RKO (cell line): ENCODE measurements at places on chromosomes 7 and 10.

DNA sequence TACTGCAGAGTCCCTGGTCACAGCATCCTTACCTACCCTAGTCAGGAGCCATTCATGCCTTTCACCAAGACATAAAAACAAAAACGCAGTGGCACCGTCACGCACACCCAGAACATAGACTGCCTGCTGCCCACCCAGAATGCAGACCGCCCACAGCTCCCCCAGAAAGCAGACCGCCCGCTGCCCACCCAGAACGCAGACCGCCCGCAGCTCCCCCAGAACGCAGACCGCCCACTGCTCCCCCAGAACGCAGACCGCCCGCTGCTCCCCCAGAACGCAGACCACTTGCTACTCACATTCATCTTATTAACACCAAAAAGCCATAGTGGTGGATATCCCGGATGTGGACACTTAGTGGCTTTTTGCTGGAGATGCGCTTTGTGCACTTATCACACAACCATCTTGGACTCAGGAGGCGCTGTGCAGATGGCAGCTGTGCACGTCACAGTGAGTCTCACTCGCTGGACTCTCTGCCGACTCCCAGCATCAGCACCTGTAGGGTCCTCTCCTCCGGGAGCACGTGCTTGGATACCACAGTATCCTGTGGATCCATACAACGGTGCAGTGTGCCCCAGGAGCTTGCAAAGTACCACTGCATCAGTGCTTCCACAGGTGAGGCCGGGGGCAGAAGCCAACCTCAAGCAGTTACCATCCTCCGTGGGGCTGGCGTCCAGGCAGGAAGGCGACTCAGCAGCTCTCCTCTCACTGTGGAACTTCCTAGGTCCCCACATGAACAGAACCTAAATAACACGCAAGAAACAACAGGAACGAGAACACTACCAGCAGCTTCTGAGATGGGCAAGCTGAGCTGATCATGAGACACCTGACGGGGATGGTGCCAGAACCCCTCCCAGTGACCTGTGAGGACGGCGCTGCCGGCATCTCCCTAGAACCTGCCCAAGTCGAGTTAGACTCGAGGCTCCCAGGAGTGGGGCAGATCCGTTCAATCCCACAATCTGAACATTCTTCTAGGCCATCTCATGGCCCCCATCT, 161.0 kb downstream of the DIP2C start:
- DNase-seq = no peak

GRCh38 chr7:141262101-141263090, 188.5 kb downstream of the TMEM178B start:
- peak; percentile 27 for DNase-seq

- DNase-seq = no peak
Observed at GRCh38 chr7:141102436-141102835, 28.6 kb downstream of the TMEM178B start.

DNA sequence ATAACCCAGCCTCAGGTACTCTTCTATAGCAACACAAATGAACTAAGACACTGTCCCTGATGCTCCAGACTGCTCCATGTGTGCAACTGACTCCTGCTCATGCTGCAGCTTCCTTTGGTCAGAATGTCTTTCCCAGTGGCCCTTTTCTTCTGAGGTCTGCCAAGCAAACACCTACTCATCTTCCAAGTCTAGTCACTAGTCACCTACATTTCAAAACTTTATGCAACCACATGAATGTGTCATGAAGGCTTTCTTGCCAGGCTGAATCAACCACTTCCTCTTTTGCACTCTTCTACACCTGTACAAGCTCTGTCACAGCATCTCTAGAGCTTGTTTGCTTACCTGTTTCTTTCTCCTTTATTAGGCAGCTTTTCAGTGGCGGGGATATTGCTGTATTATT, 75.8 kb downstream of the LSMEM1 start:
- peak; percentile 54 for DNase-seq

DNA sequence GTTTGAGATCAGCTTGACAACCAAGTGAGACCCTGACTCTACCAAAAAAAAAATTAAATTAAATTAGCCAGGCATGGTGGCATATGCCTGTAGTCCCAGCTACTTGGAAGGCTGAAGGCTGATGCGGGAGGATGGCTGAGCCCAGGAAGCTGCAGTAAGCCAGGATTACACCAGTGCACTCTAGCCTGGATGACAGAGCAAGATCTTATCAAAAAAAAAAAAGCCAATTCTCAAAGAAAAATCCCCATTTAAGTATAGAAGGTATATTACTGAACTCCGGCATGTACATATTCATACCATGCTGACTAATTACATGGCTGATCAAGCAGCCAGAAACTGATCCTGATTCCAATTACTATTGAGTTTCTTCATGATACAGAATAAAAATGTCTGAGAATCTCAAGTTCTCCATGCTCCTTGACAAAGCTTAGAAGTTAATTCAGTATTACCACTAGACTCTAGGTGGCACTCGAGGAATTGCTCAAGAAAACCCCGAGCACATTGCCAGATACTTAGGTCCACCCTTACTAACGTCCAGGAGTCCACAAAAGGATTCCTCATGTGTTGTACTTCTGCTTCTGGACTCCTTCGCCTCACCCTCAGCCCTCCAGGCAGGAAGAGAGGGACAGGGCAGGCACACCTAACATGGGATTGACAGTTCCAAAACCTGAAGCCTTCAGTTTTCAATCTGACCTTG, 148.9 kb downstream of the PARD3 start:
- peak; percentile 93 for DNase-seq

DNA sequence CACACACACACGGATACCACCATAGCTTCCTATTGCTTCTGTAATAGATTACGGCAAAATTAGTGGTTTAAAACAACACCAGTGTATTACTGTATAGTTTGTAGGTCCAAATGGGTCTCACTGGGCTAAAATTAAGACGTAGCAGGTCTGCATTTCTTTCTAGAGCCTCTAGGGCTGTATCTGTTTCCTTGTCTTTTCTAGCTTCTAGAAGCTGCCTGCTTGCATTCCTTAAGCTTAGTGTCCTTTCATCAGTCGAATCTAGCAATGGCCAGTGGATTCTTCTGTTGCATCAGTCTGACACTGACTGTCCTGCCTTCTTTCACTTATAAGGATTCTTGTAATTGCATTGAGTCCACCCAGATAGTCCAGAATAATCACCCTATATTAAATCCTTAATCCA, 882.3 kb downstream of the PCDH15 start:
- DNase-seq = peak; percentile 19

GRCh38 chr7:116316838-116317628, 106.7 kb downstream of the TES start:
- DNase-seq = peak; percentile 100

DNA sequence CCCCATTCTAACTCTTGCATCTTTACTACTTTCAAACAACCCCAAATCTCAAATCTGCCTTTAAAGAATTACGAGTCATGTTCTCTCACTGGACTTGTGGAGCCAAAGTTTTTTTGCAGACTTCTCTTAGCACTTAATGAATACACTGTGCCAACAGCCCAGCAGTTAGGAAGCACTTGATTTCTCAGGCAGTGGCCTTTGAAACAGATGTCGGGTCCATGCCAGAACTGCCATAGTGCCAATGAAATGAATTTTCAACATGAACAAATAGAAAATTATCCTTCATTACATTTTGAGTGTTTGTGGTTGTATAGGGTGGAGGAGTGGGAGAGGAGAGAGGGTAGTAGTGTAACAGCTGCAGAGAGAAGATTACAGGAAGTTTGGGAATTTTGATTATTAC, 5.9 kb downstream of the BORCS7 start:
- no peak for DNase-seq

- DNase-seq = no peak
Observed at GRCh38 chr7:44827567-44827966, 20.3 kb downstream of the H2AZ2 start.

DNA sequence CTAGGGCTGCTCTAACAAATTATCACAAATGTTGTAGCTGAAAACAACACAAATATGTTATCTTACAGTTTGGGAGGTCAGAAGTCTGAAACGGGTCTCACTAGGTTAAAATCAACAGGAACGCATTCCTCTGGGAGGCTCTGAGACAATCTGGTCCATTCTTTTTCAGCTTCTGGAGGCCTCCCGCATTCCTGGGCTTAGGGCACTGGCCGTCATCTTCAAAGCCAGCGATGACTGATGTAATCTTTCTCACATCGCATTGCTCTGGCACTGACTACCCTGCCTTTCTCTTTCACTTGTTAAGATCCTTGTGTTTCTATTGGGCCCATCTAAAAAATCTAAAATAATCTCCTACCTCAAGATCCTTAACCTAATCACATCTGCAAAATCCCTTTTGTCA, 1071.5 kb upstream of the C7orf33 start:
- DNase-seq = no peak

GRCh38 chr7:107785926-107786325, 17.1 kb downstream of the SLC26A3 start:
- DNase-seq = no peak

DNA sequence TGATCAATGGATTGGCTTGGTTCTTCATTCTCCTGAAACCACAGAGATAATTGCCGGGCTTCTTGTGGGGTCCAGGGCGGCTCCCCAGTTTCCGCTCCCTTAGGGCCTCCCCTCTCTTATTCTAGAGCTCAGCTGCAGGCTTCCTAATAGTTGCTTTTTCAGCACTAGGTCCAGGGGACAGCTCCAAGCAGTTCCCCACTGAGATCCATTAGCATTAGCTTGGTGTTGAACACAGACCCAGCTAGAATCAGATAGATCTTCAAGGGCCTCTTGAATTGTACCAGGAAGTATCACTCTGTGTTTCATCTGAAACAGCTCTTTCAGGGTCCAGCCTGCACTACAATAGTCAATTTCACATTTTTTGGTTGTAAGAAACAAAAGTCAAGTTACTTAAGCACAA, 238.7 kb downstream of the SEC23IP start:
- peak; percentile 52 for DNase-seq

DNA sequence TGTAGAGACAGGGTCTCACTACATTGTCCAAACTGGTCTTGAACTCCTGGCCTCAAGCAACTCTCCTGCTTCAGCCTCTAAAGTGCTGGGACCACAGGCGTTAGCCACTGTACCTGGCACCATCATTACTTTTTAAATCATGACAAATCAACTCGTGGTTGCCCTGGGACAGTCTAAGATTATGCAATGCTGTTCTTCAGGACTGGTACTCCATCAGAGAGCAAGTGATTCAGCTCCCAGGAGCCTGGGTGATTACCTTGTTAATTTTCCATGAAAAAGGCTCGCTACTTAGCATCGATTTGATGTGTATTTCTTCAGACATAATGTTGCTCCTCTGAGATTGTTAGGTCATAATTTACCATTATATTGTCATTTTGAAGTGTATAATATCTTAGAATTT, 158.9 kb upstream of the STEAP4 start:
- DNase-seq = no peak

- DNase-seq = no peak
Observed at GRCh38 chr7:73920406-73921134, 59.6 kb downstream of the TMEM270 start.

- DNase-seq = no peak
Observed at GRCh38 chr7:46089281-46089680, 168.2 kb upstream of the IGFBP3 start.

GRCh38 chr10:24385776-24386175, 176.8 kb downstream of the KIAA1217 start:
- DNase-seq = no peak

GRCh38 chr10:102455893-102456471, 4.6 kb upstream of the C10orf95 start:
- DNase-seq = peak; percentile 70

DNA sequence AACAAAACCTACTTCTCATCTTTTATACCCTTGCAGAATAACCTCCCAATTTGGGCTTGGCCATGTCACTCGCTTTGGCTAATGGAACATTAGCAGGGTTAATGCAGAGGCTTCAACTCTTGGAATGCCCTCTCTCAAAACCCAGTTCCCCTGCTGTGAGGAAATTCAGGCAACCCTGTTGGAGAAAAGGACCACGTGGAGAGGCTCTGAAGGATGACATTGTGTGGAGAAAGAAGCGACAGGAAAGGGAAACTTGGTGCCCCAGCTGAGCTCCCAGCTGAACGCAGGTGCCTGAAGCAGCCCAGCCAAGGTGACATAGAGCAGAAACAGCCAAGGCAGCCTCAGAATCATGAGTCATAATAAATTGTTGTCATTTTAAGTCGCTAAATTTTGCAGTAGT, 214.2 kb upstream of the GHITM start:
- DNase-seq = no peak

DNA sequence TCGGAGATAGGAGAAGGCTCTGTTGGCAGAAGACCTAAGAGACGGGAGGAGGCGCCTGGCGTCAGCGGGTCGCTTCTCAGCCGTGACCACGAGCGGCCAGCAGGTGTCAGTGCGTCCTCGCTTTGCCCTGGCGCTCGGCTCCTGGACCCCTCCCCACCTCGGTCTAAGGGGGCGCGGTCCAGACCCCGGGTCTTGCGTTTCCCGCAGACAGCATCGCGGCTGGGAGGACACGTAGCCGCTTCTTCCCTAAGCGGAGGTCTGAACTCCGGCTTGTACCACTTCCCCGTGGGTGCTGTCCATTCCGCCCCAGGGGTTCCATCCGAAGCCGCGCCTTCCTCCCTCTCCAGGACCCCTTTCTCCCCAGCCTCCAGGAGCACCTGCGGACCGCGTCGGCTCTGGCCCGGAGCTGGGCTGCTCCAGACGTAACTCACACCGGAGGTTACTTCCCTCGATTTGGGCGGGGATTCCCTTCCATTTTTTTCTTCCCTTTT, 593 bp upstream of the ADRA2A start:
- peak; percentile 25 for DNase-seq

DNA sequence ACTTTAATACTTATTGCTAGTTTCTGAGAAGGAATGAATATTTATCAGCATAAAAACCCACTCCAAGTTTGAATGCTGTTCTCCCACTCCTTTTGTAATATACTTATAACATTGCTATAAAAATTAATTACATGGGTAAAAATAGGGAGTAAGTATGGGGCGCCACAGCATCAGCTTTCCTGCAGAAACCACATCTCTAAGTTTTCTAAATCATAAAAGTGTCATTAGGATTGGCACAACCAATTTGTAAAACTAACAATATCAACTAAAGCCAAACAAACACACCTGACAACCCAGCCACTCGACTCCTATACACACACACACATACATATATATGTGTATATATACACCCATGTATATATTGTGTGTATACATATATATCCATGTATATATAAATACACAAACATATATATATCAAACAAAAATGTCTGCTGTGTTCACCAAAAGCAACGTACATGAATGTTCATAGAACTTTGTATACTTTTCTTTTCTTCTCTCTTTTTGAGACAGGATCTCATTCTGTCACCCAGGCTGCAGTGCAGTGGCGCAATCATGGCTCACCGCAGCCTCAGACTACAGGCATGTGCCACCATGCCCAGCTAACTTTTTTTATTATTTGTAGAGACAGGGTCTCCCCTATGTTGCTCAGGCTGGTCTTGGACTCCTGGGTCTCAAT, 14.8 kb upstream of the LRRC17 start:
- no peak for DNase-seq

GRCh38 chr7:23938937-23939552, 229.0 kb downstream of the STK31 start:
- DNase-seq = peak; percentile 65

DNA sequence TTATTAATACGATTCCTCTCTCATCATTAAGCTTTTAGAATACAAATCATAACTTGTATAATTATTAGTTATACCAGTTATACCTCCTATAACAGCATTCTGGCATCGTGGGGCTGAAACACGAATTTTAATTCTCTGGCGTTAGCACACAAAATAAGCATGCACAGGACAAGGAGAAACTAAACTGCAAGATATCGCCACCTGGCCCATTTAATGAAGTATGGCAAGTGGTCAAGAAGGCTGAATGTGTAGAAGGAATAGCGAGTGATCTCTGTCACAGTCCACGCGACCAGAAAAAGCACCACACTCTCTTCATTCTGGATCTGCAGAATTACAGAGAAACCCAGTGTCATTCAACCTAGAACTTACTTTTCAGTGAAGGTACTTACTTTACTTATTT, 18.1 kb downstream of the HACD1 start:
- DNase-seq = peak; percentile 40

- no peak for DNase-seq
Observed at GRCh38 chr10:26528715-26529393, 90.7 kb downstream of the APBB1IP start.
